Activated naive CD4-positive, alpha-beta T cell treated with anti-CD3 and anti-CD28 coated beads, Interleukin-2, amount 50 U/mL, for 72 hours (primary cell): ENCODE measurements at places on chromosomes 1 and 21.

GRCh38 chr1:221697923-221698425 lies 43.9 kb downstream of the DUSP10 start:
- DNase-seq: no peak

- no peak for DNase-seq
These were observed 41.6 kb upstream of the MTR start for GRCh38 chr1:236753516-236753915.

- DNase-seq: no peak
These were observed 37.1 kb upstream of the TRIM67 start for GRCh38 chr1:231124746-231125145.

GRCh38 chr1:78440381-78440793 lies 50.4 kb upstream of the PTGFR start:
- DNase-seq: no peak

DNA sequence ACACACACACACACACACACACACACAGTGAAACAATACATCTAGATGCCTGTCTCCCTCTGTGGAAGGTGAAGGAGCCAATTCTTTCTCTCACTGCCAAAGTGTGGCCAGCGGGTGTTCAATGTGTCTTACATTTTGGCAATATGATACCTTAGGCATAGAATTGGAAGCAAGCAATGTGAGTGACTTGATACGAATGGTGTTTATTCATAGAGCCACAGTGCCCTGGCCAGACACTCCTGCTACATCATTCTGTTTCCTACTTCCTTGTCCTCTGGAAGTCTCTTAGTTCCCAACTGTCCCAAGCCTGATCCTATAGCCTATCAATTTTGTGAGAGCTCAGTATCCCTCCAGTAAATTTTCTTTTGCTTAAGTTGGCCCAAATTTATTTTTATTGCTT lies 170.0 kb upstream of the L1TD1 start:
- no peak for DNase-seq
